ENCODE measurements at places on chromosomes 2 and 18.

DNA sequence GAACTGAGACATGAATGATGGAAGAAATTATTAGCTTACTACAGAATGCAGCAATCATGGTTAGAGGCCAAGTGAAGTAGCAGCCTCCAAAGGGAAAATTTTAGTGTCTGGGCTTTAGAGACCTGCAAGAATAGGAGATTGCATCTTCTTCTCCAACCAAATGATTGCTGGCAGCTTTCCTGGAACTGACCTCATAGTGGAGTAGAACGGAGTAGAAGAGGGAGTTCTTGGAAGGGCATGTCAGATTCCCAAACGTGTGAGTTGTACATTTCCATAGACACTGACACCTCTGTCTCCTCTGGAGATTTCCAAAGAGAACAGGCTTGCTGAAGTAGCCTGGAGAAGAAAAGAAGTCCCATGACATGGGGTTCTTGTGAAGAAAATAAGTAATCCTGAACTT is 169.8 kb upstream of the ERBB4 start:
- no peak for DNase-seq

GRCh38 chr2:235960716-235961640 is 207.2 kb downstream of the GBX2 start:
- DNase-seq, result no peak

GRCh38 chr2:235747786-235748091 is 253.9 kb downstream of the AGAP1 start:
- DNase-seq, result no peak

DNA sequence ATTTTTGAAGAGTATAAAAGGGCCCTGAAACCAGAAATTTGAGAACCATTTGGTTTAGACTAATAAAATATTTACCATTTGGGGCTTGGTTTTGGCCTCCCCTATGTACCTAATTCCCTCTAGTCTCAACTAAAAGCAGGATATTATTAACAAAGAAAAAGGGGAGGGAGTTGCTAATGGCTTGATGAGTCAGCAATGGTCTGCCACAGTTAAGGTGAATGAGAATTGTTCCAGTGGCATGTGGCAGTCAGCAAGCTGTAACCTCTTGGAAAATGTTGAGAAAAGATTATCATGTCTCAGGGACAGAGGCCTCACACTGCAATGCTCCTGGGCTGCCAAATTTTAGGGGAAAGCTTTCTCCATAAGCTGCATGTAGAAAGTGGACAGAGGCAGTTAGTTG is 20.1 kb upstream of the SLC39A10 start:
- DNase-seq, result no peak

GRCh38 chr18:44954257-44954656 is 273.6 kb downstream of the SETBP1 start:
- no peak for DNase-seq

DNA sequence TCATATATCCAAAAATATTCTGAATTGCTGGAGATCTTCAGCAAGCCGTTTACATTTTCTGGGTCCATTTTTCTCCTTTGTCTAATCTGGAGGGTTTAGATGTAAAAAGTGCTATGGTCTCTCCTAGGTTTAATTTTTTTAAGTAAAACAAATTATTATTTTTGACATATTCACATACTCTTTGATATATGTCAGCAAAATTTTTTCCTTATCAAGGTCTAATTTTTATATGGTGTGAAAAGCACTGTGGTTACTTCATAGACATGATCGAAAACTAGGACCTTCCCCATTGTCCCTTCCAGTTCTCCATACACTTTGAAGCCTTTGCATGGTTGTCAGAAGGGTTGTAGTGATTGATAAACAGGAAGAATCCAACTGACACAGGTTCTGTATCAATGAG is 168.2 kb downstream of the PLCL1 start:
- no peak for DNase-seq

DNA sequence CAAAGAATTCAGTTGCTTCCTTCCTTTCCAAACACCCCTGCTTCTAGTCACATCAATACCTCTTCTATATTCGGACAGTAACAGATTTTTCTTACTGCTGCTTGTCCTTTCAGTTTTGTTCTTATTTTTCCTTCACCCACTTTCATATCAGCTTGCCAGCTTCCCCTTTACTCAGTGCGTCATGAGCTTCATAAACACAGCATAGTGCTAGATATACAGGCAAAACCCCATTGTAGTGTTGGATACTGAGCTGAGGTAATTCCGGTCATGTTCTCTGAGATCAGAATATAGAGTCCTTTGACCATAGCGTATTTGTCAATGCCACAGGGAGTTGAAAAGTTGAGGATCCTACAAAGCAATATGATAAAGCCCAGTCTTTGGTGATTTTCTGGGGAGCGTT is 2.4 kb downstream of the FARP2 start:
- peak; percentile 24 for DNase-seq

DNA sequence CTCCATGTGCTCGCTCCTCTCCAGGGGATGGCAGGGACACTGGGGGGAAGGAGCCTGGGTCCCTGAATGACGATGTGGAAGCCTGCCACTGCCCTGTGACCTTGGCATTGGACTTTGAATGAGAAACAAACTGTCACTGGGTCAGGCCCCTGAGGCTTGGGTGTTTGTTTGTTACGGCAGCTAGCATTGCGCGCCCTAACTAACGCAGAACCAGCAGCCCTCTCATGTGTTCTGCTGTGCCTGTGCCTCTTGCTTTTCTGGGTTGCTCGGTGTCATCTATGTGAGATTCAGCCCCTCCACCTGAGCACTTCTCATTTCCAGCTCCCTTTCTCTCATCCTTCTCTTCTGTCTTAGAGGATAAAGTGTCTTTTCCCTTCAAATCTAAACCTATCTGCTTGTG is 23.6 kb upstream of the INHBB start:
- DNase-seq, result no peak

DNA sequence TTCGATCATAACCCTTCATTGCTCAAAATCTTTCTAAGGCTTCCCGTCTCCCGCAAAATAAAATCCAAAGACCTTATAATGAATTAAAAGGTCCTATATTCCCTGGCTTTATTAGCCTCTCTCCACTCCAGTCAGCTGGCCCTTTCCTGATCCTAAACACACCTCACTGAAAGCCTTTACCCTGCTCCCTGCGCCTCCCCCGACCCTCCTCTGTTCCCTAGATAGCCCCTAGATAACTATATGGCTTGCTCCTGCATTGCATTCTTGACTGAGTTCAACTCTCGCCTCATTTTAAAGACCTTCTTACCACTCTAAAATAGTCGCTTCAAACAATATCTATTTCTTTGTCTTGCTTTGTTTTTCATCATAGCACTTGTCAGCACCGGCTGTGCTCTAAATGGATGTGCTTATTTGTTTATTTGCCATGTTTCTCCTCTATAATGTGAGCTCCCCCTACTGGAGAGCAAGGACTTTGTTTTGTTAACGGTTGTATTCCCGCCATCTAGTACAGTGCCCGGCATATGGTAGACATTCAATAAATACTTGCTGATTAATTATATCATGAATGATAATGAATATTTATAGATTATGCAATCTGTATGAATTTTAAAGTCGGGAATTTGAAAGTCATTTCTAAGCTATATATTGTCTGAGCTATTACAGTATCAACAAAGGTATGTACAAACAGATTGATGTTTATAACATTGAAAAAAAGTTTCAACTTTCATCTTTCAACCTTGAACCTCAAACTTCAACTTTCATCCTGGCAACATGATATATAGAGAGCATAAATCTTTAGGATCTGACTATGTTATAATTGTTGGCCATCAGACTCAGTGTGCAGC is 32.4 kb upstream of the VIT start:
- DNase-seq, result peak; percentile 51

DNA sequence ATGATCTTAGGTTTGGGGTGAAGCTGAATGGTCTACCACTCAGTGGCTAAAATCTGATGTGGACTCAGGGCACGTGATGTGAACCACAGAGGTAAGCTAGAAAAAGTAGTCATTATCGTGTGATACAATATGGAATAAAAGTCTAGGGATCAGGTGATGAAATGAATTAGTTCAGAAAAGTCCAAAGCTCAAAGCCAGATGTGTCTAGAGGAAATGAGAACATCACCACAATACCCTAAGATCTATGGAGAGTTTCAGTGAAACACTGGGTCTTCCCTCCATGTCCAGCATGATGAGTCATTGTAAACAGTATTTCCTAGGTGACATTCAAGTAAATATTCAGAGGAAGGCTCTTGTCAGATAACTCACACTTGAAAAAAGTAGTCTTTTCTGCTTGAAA is 1257.4 kb upstream of the ZEB2 start:
- DNase-seq, result no peak

GRCh38 chr18:46155641-46156051 is 51.5 kb downstream of the HAUS1 start:
- no peak for DNase-seq

DNA sequence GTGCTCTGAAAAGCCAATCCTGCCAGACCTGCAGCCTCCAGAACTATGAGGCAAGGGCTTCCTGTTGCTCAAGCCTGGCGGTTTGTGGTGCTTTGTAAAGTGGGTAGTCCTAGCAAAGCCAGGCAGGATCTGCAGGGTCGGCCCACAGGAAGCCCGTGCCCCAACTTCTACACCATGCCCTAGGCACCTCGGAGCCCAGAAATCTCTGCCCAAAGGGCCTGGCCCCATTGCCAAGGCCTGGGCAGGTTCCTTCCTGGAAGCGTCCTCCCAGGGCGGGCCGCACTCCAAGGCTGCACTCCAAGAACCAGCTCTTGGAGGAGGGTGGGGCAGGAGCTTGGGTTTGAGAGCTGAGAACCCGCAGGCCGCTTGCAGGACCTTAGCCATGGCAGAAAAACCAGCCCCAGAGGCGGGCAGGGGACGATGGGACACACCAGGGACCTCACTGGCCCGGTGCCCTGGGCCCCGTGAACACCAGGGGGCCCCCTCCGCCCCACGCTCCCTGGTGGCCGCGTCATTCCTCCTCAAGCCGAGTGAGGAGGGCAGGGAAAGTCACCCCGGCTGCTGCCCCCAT is 37.2 kb upstream of the ID2 start:
- no peak for DNase-seq

DNA sequence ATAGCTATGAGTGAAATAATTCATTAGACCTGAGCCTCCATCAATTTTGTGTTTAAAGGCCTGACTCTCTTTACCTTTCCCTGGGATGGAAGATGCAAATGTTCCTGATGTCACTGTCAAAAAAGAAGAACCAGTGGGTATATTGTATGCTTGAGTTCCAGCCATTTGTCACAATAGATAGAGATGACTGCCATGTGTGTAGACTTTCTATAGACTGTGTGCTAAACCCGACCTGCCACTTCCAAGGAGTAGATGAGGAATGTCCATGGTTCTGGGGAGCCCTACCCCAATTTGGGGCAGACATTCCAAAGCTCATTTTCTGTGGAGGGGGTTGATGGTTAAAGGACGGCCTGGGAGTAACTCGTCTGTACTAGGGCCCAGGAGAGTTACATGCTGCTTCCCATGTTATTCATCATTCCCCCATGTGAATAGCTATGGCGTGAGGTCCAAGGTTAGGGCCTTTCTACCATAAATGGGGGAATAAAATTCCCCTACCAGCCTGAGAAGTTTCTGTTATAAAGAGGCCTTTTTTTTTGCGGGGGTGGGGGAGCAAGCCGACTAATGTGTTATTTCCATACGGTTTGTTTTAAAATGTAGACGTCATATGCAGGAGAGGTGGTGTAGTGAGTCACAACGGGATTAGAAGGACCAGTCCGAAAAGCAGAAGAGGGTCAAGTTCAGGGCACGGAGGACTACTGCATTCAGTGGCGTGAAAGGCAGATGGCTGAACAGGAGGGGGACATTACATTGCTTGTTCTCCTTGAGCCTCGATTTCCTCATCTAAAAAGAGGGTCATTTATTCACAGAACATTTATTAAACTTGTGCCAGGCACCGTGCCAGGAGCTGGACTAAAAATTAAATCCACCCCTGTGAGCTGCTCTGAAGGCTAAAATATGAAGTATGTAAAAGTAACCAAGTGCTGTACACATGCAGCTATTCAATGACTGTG is 24.0 kb downstream of the IL1B start:
- no peak for DNase-seq

- no peak for DNase-seq
Observed at GRCh38 chr2:241984271-241984655, 114.7 kb downstream of the RTP5 start.

DNA sequence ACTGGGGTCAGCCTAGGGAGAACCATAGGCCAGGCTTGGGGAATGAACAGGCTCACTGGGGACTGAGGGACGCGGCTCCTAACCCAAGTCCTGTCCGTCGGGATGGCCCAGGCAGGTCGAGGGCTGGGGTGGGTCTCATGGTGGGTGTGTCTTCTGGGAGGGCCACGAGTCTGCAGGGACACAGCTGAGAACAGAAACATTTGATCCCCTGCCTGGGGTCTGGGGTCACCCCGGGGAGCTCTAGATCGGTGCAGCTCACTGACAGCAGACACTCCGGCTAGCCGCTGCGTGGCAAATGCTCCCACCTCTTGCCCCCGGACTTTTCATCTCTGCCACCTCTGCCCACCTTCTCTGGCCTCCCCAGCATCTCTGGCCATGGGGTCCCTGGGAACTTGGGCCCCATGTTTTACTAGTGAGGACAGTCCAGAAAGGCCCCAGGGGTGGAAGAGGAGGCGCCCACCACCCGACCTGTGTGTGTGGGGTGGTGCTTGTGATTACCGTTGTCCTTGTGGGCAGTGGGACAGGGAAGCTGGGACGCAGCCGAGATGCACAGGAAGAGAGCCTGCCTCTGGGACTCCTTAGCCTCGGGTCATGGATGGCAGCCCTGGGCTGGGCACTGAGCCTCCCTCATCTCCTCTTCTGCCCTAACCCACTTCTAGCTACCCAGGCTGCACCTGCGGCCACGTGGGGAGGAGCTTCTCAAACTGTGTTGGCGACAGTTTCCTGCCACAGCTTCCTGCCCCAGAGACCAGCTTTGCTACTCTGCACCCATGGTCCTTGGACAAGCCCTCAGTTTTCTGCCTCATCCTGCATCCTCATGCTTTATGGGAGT is 4.9 kb downstream of the ZAP70 start:
- DNase-seq, result no peak

DNA sequence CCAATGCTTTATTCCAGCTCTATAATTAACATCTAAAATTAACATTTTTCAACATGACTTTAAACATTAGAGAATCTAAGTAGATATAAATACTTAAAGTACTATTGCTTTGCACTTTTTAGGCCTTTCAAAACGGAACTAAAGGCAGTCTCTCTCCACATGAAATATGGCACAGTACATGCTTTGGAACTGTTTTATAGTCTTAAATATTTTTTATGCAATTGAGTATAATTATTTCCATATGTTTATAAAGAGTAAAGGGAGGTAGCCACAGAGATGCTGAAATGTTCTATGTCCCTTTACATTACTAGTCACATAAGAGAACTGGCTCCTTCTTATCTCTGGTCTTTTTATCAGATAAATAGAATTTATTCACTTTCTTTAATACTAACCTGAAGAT is 674.0 kb downstream of the PLCL1 start:
- DNase-seq, result no peak

DNA sequence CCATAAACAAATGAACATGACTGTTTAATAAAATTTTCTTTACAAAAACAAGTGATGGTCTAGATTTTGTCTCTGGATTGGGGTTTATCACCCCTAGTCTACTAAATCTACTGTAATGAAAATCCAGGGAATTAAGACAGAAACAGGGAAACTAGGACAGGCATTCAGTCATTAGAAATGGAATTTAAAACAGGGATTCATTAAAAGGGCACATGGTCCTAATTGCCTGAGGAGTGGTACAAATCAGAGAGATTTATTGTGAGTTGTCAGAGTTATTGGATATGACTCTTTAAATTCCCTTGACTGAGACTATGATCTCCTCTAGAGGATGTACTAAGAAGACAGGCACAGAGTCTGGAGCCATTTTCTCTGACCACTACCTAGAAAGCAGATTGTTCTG is 670.9 kb upstream of the GCFC2 start:
- DNase-seq, result no peak

GRCh38 chr18:12005538-12006487 is 24.5 kb downstream of the IMPA2 start:
- no peak for DNase-seq

Data from midbrain (tissue), 1 donor.